NCI-H2081 treated with DMSO at 0.1 percent for 48 hours (cell line): ENCODE measurements at places on chromosomes 12 and 14.

DNA sequence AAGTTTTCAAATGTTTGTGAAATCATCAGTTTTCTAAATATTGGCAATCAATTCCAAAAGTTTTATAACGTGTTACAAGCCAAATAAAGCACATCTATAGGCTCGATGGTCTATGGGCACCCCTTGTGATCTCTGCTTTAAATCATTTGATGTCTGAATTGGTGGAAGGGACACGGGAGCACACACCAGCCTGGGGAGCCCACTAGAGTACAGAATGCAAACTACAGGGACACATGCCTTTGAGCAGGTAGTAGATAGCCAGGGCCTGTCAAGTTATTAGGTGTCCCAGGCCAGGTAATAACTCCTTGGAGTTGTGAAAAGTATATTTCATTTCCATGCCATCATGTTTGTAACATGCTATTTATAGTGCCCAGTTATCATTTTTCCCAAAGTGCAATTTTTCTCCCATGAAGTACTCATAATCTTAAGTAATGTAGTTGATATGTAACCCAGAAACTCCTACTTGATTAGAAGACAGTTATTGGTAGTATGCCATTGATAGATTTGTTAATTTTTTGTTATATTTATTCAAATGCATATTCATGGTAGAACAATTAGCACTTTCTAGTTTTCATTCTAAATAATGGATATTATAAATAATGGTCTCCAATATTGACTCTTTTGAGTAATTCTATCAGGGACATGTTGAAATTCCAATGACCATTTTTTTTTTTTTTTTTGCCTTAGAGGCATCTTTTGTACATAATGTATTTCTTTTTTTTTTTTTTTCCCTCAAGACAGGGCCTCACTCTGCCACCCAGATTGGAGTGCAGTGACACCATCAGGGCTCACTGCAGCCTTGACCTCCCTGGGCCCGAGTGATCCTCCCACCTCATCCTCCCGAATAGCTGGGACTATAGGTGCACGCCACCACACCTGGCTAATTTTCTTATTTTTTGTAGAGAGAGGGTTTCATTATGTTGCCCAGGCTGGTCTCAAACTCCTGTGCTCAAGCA lies 96.9 kb upstream of the FGD4 start:
- no peak for DNase-seq

GRCh38 chr14:92520102-92521057 lies 6.8 kb downstream of the RIN3 start:
- DNase-seq, result no peak

GRCh38 chr12:77232045-77232444 lies 166.7 kb upstream of the E2F7 start:
- DNase-seq, result no peak

GRCh38 chr12:10128687-10129086 lies 1.3 kb downstream of the CLEC7A start:
- DNase-seq, result no peak

DNA sequence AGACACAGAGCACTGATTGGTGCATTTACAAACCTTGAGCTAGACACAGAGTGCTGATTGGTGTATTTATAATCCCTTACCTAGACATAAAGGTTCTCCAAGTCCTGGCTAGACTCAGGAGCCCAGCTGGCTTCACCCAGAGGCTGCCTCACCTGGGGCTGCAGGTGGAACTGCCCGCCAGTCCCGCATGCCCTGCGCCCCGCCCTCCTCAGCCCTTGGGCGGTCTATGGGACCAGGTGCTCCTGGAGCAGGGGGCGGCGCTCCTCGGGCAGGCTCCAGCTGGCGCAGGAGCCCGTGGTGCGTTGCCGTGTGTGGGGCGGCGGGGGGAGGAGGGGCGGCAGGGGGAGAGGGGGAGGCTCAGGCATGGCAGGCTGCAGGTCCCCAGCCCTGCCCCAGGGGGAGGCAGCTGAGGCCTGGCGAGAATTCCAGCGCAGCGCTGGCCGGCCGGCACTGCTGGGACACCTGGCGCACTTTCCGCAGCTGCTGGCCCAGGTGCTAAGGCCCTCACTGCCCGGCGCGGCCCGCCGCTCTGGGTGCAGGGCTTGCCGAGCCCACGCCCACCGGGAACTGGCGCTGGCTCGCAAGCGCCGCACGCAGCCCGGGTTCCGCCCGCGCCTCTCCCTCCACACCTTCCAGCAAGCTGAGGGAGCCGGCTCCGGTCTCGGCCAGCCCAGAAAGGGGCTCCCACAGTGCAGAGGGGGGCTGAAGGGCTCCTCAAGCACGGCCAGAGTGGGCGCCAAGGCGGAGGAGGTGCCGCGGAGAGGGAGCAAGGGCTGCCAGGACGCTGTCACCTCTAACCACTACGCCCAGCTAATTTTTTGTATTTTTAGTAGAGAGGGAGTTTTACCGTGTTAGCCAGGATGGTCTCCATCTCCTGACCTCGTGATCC lies 3.1 kb upstream of the SLCO1B3 start:
- DNase-seq, result no peak

DNA sequence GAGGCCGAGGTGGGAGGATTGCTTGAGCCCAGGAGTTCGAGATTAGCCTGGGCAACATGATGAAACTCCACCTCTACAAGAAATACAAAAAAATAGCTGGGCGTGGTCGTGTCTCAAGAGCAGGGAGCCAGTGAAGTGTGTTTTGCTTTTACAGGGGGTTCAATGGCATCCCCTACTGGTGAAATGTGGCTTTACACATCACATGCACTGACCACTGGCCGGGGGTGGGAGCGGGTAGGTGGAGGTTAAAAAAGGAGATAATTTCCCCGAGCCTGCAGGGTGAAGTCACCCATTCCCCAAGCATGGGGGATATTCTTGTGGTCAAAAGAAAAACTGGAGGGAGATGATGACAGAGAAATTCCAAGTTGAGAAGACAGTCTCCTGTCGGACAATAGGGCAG lies 63.6 kb upstream of the PWP1 start:
- no peak for DNase-seq

- no peak for DNase-seq
These were observed 272.3 kb downstream of the TMTC2 start for GRCh38 chr12:82958966-82959365.

- DNase-seq, result no peak
These were observed 197.2 kb upstream of the PLEKHG7 start for GRCh38 chr12:92505254-92506231.

DNA sequence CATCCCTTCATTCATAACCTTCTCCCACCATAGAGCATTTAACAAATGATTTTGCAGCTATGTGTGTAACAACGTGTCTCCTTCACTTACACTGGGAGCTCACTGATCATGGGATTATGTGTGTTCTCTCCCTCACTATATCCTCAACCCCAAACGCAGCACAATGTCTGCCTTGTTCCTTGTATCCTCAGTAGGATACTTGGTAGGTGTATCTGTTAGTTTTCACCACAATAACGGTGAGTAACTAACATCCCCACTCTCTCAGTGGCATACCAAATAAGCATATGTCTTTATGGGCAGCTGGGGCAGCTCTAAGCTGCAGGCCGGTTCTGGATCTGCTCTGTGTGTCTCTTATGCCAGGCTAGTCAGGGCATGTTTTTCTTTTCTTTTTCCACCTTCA lies 166.7 kb upstream of the PWP1 start:
- DNase-seq, result no peak

- no peak for DNase-seq
These were observed 26.1 kb downstream of the OTUB2 start for GRCh38 chr14:94052199-94052598.

GRCh38 chr14:59282378-59282765 lies 93.9 kb downstream of the DAAM1 start:
- DNase-seq, result no peak

DNA sequence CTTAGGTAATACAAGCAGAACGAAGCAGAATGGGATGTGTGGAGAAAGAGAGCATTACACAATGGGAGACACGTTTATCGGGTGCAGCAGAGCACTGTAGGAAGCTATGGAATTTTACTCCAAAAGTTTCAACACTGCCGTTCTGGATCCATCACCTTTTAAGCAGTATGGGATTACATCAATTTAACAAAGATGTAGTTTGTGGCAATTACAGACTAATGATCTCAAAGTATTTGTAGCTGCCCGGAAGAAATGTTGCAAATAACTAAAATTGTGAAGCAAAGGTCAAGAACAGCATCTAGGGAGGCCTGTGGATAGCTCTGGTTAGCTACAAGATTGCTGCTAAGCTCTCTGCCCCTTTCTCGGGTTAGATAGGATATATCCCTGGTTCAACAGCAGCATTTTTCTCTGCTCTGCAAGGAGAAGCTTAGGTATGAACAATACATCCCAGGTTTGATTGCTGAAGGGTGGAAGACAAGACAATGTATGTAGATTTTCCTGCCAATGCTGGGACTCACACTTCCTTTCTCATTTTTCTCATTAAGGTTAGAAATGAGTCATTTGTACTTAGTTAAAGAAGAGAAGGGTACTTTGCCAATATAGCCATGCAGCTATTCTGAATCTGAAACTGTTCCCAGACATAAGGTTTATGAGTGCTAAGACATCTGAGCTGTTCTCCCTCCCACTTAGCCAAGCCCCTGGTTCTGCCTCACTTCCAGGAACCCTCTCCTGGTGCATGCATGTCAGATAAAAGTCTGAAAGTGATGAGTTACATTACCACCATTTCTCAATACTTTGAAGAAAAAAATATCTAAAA lies 75.0 kb upstream of the HIF1A start:
- DNase-seq, result no peak

DNA sequence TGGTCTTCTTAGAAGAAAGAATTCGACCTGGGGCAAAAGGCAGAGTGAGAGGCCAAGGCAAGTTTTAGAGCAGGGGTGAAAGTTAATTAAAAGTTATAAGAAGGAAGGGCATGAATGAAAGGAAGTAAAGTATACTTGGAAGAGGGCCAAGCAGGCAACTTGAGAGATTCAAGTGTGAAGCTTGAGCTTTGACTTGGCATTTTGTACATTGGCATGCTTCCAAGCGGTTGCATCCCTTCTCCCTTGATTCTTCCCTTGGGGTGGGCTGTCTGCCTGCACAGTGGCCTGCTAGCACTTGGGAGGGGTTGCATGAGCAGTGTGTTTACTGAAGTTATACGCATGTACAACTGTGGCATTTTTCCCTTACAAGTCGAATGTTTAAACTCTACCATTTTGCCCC lies 74.8 kb upstream of the MGAT4C start:
- no peak for DNase-seq

DNA sequence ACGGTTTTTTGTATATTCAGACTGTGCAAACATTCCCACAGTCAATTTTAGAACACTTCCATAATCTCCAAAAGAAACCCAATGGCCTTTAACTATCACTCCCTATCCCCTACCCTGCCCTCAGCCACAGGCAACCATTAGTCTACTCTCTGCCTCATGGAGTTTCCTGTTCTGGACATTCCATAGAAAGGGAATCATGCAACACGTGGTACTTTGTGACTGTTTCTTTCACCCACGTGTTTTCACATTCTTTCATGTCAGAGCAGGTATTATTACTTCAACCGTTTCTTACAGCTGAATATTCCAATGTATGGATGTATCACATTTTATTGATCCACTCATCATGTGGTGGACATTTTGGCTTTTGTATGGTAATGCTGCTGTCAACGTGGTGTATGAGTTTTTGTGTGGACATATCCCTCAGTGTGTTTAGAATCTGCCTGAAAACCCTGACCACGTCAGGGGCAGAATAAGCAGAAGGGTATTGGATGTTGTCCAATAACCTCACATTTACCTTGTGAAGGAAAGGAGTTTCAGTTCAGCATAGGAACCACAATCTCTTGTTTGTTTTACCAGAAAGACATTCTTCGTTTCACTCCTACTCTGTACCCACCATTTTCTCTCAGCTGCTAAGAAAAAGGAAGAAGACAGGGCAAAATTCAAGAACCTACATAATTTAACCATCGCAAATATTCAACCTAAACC lies 107.5 kb upstream of the DYRK2 start:
- no peak for DNase-seq

- DNase-seq, result no peak
These were observed 51.8 kb upstream of the NUAK1 start for GRCh38 chr12:106190581-106190980.

- no peak for DNase-seq
These were observed 167.2 kb downstream of the CAPZA3 start for GRCh38 chr12:18905134-18905533.

DNA sequence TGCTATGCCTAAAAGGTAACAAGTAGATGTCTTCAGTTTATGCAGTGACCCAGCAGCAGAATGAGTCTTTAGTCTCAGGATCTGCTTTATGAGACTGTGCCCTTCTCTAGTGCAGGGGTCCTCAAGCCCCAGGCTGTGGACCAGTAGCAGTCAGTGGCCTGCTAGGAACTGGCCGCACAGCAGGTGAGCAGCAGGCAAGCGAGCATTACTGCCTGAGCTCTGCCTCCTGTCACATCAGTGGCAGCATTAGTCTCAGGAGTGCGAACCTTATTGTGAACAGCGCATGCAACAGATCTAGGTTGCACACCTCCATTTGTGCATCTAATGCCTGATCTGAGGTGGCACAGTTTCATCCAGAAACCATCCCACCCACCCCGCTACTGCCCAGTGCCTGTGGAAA lies 38.4 kb downstream of the LRP6 start:
- no peak for DNase-seq

- DNase-seq, result peak; percentile 30
These were observed 42.8 kb upstream of the CORO1C start for GRCh38 chr12:108773798-108774788.

- peak; percentile 23 for DNase-seq
These were observed 2.0 kb downstream of the TPI1 start for GRCh38 chr12:6869049-6870021.

DNA sequence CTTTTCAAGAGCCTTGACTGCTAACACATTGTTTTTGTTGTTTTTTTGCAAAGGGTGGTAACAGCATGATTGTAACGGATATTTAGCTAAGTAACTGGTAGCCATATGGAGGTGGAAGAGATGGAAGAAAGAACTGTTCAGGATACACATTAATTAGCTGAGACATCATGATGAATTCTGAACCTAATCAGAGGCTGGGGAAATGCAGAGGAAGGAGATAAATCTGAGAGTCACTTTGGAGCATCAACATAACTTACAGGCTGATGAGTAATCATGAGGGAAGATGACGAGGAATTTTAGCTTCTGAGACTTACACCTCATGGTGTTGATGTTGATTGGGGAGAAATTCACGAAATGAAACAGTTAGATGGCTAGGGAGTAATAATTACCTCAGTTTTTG lies 62.3 kb downstream of the NIN start:
- DNase-seq, result no peak

GRCh38 chr12:94615260-94616181 lies 34.8 kb downstream of the TMCC3 start:
- DNase-seq, result no peak

GRCh38 chr12:113537751-113538087 lies 66.0 kb upstream of the LHX5 start:
- no peak for DNase-seq

GRCh38 chr14:79306546-79306945 lies 904.8 kb downstream of the DIO2 start:
- DNase-seq, result no peak
